AG04449 (cell line): ENCODE measurements at places on chromosomes 6 and 20.

GRCh38 chr6:38346291-38347079 is 293.2 kb downstream of the BTBD9 start:
- DNase-seq = peak; percentile 91

GRCh38 chr6:96760153-96760687 is 77.1 kb downstream of the GPR63 start:
- no peak for DNase-seq

GRCh38 chr6:167141667-167142432 is 15.9 kb downstream of the GPR31 start:
- no peak for DNase-seq

DNA sequence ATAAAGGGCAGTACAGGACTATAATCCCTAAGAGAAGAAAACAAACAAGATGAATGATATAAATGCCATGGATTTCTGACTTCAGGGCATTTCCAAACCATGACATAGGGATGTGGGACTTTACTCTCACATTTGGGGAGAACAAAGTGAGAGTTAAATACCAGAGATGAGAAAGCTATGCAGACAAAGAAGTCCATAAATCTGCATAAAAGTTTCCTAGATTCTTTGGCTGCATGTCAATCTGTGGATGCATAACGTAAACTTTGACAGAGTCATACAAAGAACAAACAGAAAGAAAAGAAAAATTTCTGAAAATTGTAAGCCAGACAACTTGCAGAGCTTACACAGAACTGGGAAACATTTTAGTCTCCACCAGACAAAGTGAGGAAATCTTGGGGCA is 11.7 kb downstream of the EPM2A start:
- no peak for DNase-seq

- no peak for DNase-seq
Observed at GRCh38 chr6:71420095-71420692, 131.6 kb downstream of the OGFRL1 start.

DNA sequence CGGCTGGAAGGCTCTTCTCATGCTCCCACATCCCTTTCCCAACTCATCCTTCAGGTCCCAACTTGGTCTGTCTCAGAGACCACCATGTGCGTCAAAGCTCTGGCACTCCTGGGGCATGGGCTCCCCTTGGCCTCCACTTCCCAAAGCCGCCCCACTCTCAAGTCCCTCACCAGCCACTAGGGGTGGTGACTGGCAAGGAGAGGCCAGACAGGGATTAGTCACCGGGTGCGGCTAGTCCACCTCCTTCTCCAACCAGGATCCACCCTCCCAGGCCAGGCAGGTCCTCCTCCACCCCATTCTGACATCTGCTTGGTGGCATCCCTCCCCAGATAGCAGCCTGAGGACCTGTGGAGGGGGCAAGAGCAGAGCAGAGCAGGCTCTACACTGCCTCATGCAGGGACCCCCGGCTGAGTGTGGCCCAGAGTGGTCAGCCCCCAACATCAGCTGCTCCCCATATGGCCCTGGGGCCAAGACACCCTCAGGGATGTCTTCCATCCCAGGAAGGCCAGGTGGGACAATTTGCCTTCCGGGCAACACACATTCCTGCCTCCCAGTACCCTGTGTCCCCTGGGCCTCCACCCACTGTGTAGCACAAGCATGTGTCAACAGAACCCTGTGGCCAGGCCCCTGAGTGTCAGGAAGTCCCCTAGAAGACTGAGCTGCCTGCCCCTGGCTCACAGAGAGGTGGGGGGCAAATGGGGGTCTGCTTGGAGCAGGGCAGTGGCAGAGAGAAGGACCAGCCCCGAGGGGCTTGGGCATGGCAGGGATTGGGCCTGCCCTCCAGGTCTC is 29.2 kb downstream of the YTHDF1 start:
- DNase-seq = no peak

DNA sequence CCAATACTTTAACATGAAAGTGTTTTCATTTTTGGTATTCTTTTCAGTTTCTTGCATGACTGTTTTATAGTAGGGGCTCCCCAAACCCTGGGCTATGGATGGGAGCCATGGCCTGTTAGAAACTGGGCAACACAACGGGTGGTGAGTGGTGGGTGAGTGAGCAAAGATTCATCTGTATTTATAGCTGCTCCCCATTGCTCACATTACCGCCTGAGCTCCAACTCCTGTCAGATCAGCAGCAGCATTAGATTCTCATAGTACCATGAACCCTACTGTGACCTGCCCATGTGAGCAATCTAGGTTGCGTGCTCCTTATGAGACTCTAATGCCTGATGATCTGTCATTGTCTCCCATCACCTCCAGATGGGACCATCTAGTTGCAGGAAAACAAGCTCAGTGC is 42.3 kb upstream of the HMGCLL1 start:
- no peak for DNase-seq

GRCh38 chr20:4091490-4092479 is 76.4 kb upstream of the RNF24 start:
- DNase-seq = no peak

- no peak for DNase-seq
Observed at GRCh38 chr20:62370115-62370806, 3.1 kb upstream of the LAMA5 start.

DNA sequence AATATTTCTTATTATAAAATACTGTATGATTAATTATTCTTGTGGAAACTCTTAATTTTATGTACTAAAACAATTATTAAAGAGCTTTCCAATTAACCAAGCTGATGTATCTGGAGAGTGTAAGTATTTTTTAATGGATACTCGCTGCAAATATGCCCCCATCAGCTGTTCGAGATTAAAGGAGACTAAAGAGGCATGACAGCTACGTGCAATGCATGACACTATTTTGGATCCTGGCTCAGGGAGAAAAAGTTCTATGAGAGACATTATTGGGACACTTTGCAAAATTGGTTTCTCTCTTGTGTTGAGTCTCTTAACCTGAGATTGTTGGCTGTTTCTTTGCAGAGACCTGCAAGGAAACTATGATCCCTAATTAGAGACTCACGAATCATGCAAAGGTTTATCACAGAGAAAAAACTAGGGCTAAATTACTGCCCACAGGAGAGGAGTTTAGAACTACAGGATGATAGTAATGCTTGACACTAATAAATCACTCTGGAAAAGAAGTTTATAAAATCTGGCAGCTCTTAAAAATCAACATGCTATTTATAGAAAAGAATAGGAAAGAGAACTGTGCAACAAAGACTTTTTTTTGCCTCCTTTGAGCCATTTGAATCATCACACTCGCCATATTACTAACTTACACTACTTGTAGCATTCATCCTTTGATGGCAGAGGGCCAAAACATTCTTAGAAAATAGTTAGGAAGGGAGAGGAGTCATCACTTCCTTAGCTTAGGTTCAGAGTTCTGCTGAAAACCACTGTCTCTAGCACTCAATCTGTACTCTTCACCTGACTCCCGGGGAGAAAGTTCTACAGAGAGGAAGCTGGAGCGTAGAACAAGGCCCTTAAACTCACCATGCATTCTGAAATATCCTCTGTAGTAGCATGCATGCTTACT is 25.3 kb downstream of the NRN1 start:
- DNase-seq = peak; percentile 67

GRCh38 chr20:57350081-57350710 is 859 bp upstream of the RAE1 start:
- DNase-seq = no peak

GRCh38 chr6:11865680-11866300 is 87.2 kb upstream of the ADTRP start:
- no peak for DNase-seq

DNA sequence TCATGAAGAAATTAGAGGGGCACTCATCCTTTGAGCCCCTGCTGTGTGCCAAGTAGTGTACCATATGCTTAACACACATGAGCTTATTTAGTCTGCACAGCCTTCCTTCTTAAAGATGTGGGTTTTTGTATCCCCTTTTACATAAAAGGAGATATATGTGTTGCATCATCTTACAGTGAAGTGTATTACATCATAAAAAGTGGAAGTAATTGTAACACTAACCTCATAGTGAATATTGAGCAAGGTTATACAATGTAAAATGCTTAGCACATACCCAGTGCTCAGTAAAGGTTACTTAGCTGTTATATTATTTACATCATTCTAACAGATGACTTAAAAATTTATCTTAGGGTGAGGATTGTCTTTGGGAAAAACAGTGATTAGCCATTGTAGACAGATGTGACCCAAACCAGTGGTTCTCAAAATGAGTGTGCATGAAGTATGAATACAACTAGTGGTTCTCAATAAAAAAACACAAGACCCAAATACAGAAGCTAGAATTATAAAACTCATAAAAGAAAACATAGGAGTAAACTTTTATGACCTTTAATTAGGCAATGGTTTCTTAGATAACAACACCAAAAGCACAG is 3.8 kb upstream of the PIGU start:
- no peak for DNase-seq

DNA sequence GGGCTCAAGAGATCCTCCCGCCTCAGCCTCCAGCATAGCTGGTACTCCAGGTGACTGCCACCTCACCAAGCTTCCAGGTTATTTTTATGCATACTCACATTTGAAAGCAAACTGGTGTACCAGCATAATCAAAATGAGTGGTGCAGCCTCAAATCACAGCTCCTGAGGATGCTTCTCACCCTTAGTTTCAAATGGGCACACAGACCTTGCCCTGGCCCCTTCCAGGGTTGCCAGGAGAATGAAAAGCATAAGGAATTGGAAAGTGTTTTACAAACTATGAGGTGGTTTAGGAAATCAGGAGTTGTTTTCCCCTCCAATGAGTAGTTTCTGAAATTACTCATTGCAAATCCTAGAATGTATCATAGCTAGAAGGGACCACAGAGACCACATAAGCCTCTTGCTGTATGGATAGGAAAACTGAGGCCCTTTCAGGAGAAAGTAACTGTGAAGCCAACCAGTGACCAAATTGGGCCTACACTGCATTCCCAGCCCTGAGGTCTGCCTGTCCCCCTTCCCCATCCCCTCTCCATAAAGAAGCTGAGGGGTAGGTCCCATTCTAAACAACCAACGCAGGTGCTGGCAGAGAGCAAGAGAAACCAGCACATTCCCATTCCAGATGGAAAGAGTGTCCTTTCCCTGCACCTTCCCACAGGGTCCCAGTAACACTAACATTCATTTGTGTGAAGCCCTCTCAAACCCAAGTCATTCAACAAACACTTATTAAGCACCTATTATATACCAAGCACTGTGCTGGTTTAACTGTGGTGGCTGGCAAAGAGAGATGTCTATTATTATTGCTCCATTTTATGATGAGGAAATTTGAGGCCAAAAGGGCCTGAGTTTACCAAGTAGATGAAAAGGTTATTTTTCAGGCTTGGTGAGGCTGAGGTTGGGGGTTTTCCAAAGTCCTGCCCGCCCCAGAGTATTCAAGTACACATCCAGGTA is 2.1 kb upstream of the E2F1 start:
- no peak for DNase-seq

GRCh38 chr20:2795451-2795850 is 5.0 kb downstream of the CPXM1 start:
- no peak for DNase-seq

- DNase-seq = no peak
Observed at GRCh38 chr20:10921491-10922010, 247.8 kb upstream of the JAG1 start.

GRCh38 chr6:142682985-142683384 is 262.0 kb downstream of the HIVEP2 start:
- DNase-seq = no peak

DNA sequence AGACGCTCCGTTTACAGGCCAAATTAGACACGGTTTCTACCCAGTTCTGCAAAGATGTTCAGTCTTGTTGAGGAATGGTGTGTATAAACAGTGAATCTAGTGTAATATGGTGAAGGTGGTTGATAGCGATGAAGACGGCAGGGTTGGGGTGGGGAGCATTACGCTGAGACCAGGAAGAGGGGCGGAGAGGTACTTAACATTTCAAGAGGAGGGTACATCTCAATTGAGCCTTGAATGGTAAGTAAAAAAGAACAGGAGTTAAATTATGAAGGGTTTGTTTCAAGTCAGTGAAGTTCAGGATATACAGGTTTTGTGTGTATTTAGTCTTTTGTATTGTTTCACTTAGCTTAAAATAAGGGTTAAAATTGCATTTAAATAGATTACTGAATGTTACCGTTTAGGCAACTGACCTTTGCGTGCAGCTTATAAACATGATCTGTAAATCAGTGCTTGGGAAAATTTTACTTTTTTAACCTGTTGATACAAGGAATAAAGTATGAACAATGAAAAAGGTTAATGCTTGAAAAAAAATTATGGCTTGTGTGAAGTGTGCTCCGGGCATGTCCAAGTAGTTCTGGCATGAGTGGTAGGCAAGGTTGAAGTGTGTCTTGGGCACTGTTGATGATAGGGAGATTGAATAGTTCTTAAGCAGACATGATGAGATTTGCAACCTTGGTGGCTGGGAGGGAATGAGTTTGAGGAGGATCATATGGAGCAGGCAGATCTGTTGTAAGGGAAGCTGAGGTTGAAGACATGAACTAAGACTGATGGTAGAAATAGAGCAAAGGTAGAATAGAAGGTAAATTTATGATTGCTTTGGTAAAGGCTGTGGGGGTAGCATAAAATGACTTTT is 842 bp downstream of the POLR1C start:
- DNase-seq = no peak

GRCh38 chr6:158764926-158765325 is 54.2 kb downstream of the EZR start:
- no peak for DNase-seq

- DNase-seq = no peak
Observed at GRCh38 chr6:42251500-42251899, 33.8 kb upstream of the MRPS10 start.

DNA sequence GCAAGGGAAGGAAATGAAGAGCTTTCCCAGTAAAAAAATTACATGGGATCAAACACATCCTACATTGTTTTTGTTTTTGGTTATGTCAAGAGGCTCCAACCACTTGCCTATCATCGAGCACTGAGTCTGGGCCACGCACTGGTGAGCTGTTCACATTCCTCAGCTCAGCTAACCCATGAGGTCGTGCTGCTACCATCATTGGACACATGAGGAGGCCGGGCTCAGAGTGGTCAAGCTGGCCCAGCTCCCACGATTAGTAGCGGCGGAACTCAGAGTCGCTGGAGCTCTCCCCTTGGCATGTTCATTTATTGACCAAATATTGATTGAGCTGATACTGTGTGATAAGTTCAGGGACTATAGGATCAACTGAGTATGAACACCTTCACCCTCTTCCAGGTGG is 164.9 kb downstream of the CDH26 start:
- DNase-seq = no peak

- DNase-seq = no peak
Observed at GRCh38 chr20:50294164-50295088, 103.8 kb downstream of the CEBPB start.
